ENCODE measurements at places on chromosomes 3 and 15.
A peak's percentile ranks its signal among the peaks of the same experiment; 100 is the strongest.

DNA sequence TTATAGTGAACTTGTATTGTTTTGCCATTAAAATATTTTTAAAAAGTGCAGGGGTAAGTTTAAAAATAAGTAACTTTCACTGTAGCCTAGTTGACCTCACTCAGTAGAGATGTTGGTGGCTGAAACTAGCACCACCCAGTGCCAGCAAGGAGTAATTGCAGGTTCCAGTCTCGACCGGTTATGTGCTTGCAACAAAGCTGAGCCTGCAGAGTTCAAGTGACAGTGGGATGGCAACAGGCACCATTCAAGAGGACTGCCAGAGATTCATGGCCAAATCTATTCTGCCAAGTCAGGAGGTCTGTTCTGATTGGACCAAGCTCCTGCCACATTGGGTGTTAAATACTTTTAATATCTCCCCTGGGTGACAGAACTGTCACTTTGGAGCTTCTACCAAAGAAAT is 2.7 kb downstream of the ADAMTS7 start:
- DNase-seq = peak; percentile 22

GRCh38 chr15:66852064-66852905 is 150.2 kb downstream of the SMAD6 start:
- no peak for DNase-seq

DNA sequence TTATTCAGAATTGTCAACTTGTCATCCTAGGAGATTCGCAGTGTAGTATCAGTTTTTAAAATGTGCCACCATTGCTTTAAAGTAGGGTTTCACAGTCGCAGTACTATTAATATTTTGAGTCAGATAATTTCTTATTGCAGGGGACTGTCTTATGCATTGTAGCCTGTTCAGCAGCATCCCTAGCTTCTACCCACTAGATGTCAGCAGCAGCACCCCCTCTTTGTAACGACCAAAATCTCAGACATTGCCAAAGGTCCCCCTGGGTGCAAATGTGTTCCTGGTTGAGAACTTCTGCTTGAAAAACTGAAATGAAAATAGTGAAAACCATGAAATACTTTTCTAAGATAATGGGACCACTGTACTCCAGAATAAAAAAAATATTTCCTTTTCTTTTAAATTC is 474.8 kb downstream of the CNTN3 start:
- no peak for DNase-seq

DNA sequence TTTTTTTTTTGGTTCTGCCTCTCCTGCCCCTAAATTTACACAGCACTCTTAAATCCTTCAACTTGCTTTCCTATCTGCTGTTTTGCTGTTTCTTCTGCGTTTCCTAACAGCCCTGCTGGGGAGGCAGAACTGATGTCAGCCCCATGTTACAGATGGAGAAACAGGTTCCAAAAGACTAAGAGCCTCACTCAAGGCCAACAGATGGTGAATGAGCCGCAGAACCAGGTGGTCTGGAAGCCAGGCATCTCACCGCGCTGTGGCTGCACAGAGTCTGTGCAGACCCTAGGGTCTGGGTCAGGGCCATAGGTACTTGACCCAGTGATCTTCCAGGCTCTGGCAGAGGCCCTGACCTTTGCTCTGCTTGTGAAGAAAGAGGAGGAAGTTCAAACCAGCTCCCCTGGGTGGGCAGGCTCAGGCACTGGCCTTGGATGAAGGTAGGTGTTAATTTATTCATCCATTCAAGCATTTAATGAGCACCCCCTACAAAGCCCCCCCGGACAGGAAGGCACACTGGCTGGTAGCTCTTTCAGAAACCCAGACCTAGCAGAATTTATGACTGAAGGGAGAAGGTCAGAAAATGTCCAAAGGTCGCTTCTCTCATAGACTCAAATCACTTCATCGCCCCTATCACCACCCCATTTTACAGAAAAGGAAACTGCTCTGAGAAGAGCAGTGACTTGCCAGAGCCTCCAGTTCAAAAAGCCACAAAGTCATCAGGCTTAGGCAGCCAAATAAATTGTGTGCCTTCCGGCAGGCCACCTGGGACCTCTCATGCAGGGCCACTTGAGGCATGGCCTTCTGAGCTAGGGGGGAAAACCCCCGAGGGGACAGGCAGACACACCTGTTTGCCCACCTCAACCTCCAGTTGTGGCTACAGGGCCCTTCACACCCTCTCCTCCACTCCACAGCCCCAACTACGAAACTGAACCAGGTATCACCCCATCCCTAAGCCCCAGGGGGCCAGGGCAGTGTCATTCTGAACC is 2.7 kb downstream of the CHDH start:
- DNase-seq = no peak

DNA sequence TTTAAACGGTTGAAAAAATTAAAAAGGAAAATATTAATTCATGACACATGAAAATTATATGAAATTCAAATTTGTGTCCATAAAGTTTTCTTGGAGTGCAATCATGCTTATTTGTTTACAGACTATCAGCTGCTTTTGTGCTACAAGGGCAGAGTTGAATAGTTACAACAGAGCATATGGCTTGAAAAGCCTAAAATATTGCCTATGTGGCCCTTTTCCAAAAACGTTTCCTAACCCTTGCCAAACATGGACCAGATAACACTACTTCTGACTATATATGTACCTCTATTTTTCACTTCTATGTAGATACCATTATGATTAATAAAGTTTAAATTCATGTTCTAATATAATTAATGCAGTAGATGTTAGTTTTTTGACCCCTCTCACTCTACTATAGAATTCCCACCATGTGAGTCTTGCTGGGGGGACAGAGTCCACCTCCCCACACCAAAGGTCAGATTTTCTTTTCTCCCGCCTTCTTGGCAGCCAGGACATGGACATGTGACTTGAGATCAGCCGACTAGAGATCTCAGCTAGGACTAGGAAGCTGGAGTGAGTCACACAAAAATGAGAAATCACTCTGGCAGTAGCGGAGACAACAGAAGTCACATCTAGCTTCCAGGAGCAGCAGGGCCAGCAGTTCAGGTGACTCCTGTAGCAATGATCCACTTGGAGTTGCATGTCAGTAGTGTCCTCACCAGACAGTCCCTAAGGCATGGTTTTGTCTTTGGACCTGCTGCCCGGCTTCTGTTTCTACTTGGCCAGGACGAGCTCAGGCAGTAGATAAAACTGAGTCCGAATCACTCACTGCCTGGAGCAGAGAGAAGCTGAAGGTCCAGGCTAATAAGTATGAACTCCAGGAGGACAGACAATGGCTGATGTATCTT is 22.4 kb downstream of the CIAO2A start:
- DNase-seq = peak; percentile 87

- no peak for DNase-seq
These were observed 36.2 kb downstream of the UMPS start for GRCh38 chr3:124766113-124767095.

- DNase-seq = peak; percentile 14
These were observed 16.4 kb downstream of the GPR160 start for GRCh38 chr3:170054204-170054603.

- no peak for DNase-seq
These were observed 22.1 kb downstream of the CHDH start for GRCh38 chr3:53823956-53824657.

DNA sequence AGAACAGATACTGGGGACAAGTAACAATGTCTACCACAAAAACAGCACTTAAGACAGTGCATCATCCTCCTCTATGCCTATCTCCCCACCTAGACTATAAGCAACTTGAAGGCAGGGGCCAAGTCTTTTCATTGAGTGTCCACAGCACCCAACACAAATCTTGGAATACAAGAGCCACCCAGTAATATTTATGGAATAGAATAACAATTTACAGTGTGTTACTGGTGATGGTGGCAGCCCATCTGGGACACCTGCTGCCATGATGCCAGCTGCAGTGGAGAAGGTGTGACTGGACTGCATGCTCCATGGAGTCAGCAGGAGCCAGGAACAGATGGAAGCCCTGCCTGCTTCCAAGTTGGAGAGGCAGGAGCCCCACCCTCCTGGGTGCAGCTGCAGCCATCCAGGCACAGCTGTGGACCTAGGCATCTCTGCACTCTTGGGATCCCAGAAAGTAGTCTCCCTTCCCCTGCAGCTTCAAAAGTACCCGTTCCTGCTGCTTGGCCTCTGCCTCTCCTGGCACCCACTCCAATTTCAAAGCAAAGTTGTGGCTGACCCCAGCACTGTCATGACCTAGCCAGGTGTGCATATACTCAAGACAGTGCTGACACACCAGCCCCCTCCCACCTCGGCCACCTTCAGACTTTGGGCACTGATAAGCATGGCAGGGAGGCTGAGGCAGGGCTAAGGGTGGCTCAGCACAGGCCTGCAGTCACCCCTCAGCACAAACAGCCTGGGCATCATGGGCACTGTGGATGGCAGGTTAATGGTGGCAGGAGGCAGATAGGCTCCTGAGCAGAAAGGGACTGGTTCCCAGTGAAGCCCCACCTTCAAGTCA is 94.5 kb downstream of the TPRA1 start:
- DNase-seq = no peak

DNA sequence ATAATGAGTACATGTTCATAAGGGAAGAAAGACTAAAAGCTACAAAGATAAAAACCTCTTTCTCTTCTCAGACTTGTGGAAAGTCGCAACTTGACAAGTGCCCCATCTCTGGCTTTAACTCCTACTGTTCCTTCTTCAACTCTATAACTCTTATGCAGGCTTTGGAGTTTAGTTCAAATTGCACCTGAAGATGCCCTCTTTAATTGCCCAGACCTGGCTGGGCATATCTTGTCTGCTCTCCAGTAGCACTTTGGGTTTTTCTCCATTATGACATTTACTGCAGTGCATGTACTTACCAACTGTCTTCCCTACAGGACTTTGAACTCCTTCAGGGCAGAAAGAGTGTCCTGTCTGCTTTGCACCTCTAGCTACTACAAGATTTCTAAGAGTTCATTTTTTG is 32.4 kb downstream of the DGKG start:
- no peak for DNase-seq

DNA sequence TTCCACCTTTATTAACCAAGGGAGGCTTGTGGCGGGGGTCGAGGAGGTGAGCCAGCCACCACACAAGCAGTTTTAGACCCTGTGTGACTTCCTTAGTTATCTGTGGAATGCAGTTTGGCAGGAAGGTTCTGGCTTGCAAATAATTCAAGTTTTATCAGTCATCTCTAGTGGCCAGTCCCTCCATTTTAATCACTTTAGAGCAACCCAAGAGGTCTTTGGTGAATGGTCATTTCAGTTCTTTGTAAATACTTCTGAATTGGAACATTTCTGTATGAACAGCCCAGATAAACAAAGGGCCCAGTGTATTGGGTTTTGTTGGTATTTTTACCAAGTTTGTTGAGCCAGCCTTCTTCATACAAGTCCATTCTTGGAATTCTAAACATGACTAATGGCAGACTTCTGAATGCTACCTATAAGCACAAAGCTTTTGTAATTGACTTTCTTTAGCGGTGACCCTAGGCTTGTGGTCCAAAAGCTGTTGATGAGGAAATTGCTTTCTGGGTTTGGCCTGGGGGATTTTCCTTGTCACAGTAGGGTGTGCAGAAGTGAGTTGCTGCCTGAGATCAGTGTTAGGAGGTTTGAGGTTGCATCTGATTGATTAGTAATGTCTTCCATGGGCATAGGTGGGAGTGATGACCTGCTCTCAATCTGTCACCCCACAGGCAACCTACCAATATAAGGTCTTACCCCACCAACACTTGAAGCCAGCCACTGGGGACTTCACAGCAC is 193.3 kb upstream of the TOPAZ1 start:
- DNase-seq = peak; percentile 57

- no peak for DNase-seq
These were observed 156.4 kb upstream of the PPP2R3A start for GRCh38 chr3:135809021-135809634.

All from fibroblast of the aortic adventitia (primary cell).